ENCODE measurements at places on chromosomes 3 and 15. TPM values are rescaled to one million over a fixed set of nuclear protein-coding genes. Genes with fewer than 3 reads are reported as not detected.

The TLR9 gene
- not detected for polyA plus RNA-seq

The MYLK gene
- polyA plus RNA-seq = 0.06 TPM

The SH2D7 gene
- not detected for polyA plus RNA-seq

The SNTN gene
- not detected for polyA plus RNA-seq

The ASB14 gene
- not detected for polyA plus RNA-seq

The CYP1A1 gene
- polyA plus RNA-seq = 0.09 TPM

The ACAN gene
- polyA plus RNA-seq = not detected

The CCR1 gene
- polyA plus RNA-seq = not detected

The IRAK2 gene
- 1.1 TPM for polyA plus RNA-seq

The INSYN1 gene
- polyA plus RNA-seq = 21.3 TPM
